Naive B cell (primary cell): ENCODE measurements at places on chromosomes 3 and 15. TPM values are rescaled to one million over a fixed set of nuclear protein-coding genes. Genes with fewer than 3 reads are reported as not detected.

GRCh38 chr15:58344213-58345070 lies 87.3 kb upstream of the LIPC start:
- DNase-seq: no peak

The ATP6V1A gene
- polyA plus RNA-seq: 42.2 TPM

- DNase-seq: no peak
Measured at GRCh38 chr15:80609512-80609946, 85.6 kb upstream of the ABHD17C start.

- DNase-seq: no peak
Measured at GRCh38 chr15:92394309-92395097, 822 bp downstream of the ST8SIA2 start.

DNA sequence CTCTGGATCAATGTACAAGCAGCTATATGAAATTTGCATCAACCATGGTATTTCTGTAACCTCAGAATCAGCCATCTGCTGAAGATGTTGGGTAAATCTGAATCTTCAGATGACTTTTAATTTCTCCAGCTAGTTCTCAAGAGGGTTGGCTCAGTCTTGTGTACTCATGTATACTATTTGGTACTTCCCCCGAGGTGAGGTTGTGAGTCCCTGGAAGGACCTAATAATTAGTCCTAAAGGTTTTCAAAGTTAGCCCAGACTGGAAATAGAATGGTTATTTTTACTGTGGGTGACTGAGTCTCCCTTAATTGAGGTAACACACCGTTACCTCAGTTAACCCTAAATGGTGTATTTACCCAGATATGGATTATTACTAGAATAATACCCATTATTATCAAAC lies 104.3 kb upstream of the THSD4 start:
- no peak for DNase-seq

The EFCAB12 gene
- polyA plus RNA-seq: not detected

GRCh38 chr3:21013566-21013965 lies 737.4 kb downstream of the ZNF385D start:
- DNase-seq: no peak

DNA sequence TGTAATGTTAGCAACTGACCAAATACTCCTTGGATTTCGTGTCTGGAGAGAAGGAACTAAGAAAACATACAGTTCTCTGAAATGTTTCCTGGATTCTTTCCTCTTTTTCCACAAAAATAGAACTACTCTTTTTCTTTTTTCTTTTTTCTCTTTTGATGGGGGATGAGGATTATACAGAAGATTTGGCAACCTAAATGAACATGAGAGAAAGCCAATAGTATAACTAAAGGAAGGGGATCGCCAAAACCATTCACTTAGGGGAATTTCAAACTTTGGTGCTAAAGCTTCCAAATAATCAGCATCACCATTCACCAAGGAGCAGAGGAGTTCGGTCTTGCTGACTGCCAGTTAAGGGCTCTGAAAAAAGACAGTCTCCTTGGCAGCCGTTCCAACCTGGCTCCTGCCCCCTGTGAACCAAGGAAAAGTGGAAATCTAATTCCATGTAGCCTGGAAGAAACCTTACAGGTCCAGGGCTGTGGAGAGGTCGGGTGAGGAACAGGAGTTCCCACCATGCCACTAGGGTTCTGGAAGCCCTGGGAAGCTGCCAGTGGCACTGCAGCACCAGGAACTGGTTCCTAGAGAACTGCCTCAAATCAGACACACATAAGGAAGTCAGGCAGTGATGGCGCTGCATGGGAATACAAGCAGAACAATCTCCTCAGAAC lies 176.9 kb downstream of the TNIK start:
- DNase-seq: no peak

- no peak for DNase-seq
Measured at GRCh38 chr3:55066551-55067047, 138.7 kb upstream of the LRTM1 start.

DNA sequence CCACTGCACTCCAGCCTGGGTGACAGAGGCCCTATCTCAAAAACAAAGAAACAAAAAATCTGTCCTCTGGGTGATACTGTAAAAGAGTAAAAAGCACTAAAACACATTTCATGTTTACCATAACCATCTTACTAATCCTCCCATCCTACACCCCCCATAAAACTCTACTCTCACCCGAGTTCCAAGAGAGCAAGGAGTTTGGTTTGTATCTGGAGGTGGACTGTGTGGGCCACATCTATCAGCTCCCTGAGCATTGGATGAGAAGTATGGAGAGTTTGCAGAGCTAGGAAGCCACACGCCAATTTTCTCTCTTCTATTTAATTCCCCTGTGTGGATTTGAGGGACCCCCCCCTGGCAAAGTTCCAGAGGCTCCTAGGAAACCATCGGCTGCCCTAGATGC lies 80.0 kb downstream of the ATP10A start:
- DNase-seq: no peak

The LDHAL6B gene
- polyA plus RNA-seq: 0.54 TPM

DNA sequence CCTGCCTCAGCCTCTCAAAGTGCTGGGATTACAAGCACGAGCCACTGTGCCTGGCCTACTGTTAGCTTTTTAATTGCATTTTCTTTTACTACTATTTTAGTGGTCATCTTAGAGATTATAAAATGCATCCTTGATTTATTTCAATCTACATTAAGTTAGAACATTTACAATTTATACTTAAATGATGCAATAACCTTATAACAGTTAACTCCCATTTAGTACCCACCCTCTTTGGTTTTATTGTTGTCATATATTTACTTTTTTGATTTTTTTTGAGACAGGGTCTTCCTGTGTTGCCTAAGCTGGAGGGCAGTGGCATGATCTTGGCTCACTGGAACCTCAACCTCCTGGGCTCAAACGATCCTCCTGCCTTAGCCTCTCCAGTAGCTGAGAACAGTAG lies 77.3 kb downstream of the PPCDC start:
- DNase-seq: no peak

DNA sequence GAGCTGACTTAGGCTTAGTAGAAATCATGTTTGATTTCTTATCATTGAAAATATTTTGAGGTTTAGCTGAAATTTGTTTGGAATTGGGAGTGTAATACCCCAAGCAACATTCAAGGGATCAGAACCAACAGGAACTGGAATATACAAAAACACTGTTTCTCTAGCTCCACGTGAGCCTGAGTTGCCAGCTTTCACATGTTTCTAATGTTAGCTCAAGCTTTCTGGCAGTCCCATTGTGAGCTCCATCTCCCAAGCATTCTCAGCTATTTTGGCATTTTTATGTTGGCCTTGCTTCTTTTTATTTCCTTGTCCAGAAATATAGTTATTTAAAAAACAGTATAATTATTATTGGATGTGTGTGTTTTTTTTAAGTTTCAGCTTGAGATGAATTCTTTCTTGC lies 427.1 kb upstream of the DPH6 start:
- no peak for DNase-seq

DNA sequence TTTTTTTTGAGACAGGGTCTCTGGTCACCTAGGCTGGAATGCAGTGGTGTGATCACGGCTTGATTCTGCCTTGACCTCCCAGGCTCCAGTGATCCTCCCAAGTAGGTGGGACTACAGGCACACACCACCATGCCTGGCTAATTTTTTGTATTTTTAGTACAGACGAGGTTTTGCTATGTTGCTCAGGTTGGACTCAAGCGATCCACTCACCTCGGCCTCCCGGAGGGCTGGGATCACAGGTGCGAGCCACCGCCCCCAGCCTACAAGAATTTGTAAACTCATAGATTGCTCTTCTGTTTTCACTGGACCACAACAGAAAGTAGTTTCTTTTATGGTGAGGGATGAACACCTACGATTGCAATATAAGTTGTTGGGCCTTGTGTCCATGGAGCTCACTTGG lies 7.4 kb downstream of the IGF1R start:
- DNase-seq: no peak

GRCh38 chr3:12268049-12268735 lies 20.7 kb upstream of the PPARG start:
- no peak for DNase-seq

DNA sequence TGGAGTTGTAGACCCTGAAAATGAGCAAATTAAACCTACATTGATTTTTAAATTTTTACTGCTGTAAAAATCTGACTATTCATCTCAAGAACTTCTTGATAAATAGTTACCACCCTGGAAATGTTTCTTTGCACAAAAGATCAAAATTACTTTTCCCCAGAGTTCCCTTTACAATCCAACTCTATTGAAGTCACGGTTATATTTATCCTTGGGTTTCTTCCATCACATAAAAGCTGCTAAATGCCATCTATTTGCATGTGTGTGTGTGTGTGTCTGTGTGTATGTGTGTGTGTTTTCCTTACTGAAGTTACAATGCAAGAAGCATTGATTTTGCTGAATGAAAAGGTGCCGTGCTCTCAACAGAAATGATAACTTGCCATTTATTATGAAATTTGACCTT lies 1273.0 kb downstream of the ROBO2 start:
- no peak for DNase-seq

The FXR1 gene
- 41.0 TPM for polyA plus RNA-seq

DNA sequence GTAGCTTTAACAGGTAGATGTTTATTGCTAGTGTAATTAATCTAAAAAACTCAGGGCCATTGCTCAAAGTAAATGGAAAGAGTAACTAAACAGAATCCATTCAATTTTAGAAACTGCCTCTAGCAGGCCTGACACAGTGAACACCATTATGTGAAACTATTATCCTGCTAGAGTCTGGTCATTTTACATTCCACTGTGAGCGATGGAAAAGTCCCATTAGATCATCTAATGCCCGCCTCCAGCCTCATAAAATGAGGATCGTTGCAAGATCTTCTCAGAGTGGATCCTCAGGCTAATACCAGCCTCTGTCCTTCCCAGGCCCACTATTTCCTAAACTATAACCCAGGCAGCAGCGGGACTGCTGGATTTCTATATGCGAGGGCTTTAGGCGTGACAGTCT lies 107.7 kb downstream of the WDR76 start:
- no peak for DNase-seq

DNA sequence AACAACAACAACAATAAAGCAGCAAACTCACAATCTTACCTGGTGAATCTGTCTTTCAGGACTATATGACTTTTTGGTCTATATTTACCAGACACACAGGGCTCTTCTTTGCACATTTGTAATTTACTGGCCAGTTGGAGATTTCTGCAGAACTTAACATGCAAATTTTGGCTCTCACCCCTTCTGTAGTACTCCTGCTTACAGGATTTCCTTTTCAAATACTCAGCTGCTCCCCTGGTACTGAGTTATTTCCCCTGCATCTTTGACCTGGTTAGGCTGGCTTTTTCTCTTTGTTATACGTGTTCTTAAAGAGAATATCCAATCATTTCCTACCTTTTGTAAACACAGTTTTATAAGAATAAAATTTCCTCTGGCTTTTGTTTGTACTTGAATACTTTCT lies 228.0 kb downstream of the MBNL1 start:
- peak; percentile 14 for DNase-seq

DNA sequence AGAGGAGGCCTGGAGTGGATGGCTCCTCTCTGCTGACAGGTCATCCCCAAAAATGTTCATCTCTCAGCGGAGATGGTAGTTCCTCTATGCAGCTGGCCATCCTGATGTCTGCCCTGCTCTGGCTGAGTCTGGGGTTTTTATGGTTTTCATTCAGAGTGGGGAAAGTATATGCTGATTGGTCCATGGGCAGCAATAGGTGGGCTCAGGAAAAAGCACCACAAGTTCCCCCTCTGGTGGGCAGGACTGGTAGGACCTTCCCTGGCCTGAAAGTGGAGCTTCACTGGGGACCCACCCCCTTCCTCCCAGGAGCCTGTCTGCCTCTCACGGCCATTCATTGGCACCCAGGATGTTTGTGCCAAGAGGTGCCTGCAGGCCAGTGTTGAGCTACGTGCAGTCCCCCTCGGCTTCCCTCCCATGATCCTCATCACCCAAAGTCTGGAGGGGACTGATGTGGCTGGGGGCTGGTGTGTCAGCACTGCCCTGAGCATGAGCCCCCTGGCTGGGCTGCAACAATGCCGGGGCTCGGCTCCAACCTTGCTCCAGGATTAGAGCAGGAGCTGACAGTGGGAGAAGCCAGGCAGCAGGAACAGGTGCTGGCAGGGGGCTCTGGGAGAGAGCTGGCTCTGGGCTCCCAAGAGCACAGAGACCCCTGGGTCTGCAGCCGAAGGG lies 13.1 kb upstream of the BLOC1S6 start:
- DNase-seq: no peak

DNA sequence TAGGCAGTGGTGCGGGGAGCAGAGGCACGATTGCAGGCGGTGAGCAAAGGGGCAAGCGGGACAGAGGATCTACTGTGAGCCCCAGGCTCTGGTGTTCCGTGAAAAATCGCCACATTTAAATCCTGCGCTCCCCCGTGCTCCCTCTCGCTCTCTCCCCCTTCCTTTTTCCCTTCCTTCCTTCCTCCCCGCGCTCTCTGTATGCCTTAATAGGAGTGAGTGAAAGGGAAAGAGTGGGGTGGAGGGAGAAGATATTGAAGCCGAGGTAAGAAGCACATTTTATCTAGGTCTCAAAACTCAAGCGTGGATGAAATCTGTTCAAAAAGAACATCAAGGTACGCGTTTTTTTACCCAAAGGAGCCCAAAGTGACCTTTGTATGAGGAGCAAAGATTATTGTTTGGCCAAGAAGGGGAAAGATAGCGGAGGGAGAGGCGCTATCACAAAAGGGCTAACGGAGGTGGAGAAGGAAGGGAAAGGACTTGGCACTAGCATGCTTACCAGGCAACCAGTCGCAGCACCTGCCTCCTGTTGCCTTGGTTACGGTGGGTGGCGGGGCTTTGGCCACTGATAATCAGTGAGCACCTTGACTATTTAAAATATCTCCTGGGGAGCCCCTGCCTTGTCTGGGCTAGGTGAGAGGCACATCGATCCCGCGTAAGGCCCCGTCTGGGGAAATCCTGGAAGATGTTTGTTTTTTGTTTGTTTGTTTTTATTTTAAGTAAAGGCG lies 14.9 kb upstream of the AEN start:
- no peak for DNase-seq
